Right cardiac atrium (tissue), 5 donors: ENCODE measurements at places on chromosomes 6 and 20. TPM values are rescaled to one million over a fixed set of nuclear protein-coding genes. Genes with fewer than 3 reads are reported as not detected.

The KIF6 gene
- 0.29 TPM for total RNA-seq

The HS3ST5 gene
- total RNA-seq = not detected

The KCNQ5 gene
- not detected for total RNA-seq

The TCF19 gene
- 2.0 TPM for total RNA-seq

The RAD21L1 gene
- total RNA-seq = not detected

The JARID2 gene
- 6.8 TPM for total RNA-seq

The AAR2 gene
- total RNA-seq = 16.8 TPM

The PKIB gene
- 0.57 TPM for total RNA-seq

The HAO1 gene
- not detected for total RNA-seq

The WFDC2 gene
- total RNA-seq = 2.7 TPM

The CGA gene
- not detected for total RNA-seq

The CEP250 gene
- total RNA-seq = 17.9 TPM

The HMGCLL1 gene
- total RNA-seq = 2.7 TPM

The PNPLA1 gene
- not detected for total RNA-seq

The FAM217A gene
- not detected for total RNA-seq

The IMPG1 gene
- total RNA-seq = not detected

The WFDC5 gene
- total RNA-seq = not detected

The PACSIN1 gene
- total RNA-seq = 11.9 TPM

The GMPR gene
- 80.6 TPM for total RNA-seq

The FILIP1 gene
- 110 TPM for total RNA-seq

The SOD2 gene
- 542 TPM for total RNA-seq

The ANKRD66 gene
- not detected for total RNA-seq

The FANCE gene
- total RNA-seq = 3.4 TPM

The ROS1 gene
- total RNA-seq = 0.14 TPM

The GTF2H4 gene
- 22.4 TPM for total RNA-seq

The KCNK17 gene
- 3.8 TPM for total RNA-seq

The FAM209A gene
- total RNA-seq = not detected

The TMEM151B gene
- total RNA-seq = not detected
